Hematopoietic multipotent progenitor cell treated with erythropoietin and hydrocortisone succinate and interleukin-3 and kit ligand, for 6 days (in vitro differentiated cells): ENCODE measurements at places on chromosomes 3 and 15.
A peak's percentile ranks its signal among the peaks of the same experiment; 100 is the strongest.

DNA sequence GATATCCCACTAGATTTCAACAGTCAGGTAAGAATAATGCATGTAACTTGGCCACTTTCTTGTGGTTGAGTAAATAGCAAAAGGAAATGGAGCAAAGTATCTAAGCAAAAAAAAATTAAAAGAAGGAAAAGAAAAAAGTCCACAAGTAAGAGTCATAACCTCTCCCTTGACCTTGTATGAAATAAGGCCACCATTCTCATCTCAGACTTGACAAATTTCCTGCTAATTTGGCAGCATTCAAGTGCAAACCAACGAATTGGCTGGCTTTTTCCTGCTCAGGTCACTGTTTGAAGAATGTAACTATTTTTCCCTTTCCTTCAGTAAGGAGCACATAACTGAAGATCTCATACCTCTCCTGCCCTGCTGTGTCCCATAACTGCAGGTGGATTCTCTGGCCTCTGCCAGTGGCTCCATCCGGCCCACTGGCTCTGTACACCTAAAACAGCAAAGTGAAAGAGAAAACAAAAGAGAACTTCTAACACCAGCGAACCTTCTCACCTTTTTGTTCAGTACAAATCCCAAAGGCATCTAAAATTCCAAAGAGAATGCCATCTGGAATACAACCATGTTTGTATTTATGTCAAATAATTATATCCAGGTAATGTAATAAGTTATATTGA, 33.4 kb upstream of the RSL24D1 start:
- DNase-seq, result no peak

DNA sequence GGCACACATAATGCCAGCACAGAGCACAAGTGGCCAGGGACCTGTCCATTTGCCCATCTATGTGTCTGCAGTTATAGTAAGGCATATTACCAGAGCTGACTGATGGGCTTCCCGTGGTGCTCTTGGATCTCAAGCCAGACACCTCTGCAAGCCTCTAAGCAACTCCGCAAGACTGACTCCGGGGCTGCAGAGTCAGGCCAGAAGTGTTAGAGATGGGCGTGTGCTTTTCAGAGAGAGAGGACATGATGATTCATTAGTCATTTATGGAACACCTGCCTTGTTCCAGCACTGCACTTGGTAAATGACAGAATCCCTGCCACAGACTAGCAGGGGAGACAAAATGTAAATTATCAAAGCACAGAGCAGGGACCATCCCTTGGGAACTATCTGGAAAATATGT, 559.0 kb downstream of the PDCD6IP start:
- no peak for DNase-seq

- peak; percentile 5 for DNase-seq
These were observed 48.9 kb upstream of the NAALADL2 start for GRCh38 chr3:174810254-174810653.

DNA sequence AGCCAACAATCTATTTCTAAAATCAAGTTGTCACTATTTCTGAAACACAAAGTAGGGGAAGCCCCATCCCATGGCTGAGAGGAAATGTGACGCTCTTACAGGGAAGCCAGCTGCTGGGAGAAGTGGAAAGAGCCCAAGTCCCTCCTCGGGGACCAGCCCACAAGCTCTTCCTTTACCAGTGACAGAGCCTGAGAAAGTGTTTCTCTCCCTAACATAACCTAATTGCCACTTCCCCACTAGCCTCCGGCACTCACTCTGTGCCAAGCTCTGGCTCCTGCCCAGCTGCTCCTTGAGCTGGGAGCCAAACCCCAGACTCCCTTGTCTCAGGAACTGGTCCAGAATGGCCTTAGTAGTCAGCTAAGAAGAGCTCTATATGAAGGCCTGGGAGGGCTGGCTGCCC, 42.9 kb downstream of the TNFAIP8L3 start:
- no peak for DNase-seq

DNA sequence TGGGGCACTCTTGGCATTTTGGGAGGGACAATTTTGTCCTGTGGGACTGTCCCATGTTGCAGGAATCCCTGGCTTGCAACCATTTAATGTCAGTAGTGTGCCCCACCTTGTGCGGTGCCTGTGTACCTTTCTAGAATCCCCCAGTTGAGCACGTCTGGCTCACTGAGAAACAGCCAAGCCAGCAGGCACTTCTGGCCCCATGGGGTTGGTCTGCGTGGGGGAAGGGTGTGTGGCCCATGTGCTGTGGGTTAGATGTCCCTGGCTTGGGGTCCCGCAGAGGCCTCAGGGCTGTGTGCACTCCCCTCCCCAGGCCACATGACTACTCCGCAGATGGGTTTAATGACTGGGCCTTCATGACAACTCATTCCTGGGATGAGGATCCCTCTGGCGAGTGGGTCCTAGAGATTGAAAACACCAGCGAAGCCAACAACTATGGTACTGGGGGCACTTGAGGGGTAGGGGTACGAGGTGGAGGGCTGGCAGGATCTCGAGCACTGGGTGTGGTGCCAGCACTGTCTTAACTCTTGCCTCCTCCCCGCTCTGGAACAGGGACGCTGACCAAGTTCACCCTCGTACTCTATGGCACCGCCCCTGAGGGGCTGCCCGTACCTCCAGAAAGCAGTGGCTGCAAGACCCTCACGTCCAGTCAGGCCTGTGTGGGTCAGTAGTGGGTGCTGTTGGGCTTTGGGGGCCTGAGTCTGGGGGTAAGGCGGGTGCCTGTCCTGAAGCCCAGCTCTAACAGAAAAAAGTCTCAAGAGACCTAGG, 3.7 kb upstream of the FES start:
- no peak for DNase-seq

DNA sequence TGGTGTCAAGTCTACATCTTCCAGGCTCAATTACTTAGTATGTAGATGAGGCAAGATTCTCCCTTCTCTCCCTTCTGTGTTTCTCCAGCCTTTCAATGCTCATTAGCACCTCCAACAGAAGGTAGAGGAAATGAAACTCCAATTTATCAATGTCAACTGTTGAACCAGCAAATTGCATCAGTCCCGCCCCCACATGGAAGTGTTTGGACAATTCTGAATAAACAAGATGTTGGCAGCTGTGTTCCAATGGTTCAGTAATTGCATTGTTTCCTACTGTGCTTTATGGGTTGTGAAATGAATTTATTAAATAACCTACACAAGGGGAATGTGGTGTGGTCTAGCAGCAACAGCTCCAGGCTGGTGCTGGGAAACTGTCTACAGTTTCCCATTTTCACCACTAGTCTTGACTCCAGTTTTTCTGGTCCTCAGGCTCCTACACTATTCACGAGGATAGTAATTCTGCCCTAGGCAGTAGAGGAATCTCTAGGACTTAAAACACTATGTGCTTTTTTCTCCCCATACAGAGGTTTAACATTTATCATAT, 91.9 kb downstream of the MB21D2 start:
- DNase-seq, result no peak

GRCh38 chr3:149042789-149043386, 43.4 kb downstream of the HLTF start:
- DNase-seq, result no peak

DNA sequence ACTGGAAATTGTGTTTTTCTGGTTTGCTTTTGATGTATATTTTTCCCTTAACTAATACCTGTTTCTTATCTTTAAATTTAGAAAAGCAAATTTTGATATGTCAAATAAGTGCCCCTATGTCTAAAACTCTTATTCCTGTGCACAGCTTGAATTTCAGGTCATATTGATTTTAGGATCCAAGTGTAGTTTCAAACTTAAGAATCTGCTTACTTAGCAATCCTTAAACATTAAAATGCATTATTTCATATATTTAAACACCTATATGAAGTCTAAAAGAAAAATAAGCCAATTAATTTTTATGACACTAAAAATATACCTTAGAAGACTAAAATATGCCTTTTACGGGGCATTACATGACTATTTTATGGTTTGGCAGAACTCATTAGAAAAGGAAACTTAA, 59.2 kb downstream of the NECTIN3 start:
- no peak for DNase-seq

GRCh38 chr3:164479978-164480377, 598.3 kb downstream of the SI start:
- no peak for DNase-seq

DNA sequence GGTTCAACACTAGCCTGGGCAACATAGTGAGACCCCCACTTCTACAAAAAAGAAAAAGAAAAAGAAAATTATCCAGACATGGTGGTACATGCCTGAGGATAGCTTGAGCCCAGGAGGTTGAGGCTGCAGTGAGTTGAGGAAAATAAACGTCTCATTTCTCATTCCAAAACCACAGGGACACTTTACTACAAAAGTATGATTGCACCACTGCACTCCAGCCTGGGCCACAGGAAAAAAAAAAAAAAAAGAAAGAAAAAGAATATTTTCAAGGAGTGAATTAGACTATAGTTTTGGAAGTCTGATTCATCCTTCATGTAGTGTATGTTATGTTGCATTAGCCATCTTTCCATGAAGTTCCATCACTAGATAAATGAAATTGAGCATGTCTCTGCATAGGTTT, 149.5 kb upstream of the THBS1 start:
- no peak for DNase-seq

GRCh38 chr15:74664028-74664616, 31.7 kb downstream of the EDC3 start:
- DNase-seq, result no peak

- DNase-seq, result no peak
These were observed 80.7 kb downstream of the SATB1 start for GRCh38 chr3:18344306-18345014.

GRCh38 chr15:78853500-78853899, 19.2 kb upstream of the MORF4L1 start:
- no peak for DNase-seq

DNA sequence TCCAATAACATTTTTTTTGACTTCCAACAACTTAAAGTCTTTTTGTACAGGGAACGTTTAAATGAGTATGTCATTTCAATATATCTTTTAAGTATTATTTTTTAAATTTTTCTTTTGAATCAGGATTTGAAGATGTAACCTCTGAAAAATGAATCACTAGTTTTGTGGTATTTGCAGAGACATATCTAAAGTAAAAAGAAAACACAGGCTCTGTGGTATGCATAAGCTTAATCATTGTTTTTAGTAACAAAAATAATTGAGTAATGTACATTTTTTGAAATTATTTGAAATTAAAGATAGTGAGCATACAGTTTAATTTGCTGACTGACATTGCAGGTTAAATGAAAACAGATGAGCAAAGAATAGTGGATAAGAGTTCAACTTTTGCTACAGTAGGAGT, 531.3 kb downstream of the ROBO1 start:
- DNase-seq, result no peak

DNA sequence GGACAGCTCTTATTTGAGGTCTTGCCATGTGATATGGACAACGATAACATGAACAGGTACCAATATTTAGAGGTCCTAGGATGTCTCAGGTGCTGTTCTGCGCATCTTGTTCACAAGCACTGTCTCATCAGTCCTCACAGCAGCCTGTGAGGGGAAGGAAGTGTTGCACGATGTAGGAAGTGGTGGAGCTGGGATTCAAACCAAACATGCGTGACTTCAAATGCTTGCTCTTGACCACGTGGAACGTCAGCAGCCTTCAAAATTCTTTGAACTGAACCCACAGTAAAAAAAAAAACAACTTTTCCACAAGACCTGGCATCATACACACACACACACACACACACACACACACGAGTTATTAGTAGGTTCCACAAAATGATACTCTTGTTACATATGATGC, 153.4 kb upstream of the SMAD3 start:
- peak; percentile 23 for DNase-seq

DNA sequence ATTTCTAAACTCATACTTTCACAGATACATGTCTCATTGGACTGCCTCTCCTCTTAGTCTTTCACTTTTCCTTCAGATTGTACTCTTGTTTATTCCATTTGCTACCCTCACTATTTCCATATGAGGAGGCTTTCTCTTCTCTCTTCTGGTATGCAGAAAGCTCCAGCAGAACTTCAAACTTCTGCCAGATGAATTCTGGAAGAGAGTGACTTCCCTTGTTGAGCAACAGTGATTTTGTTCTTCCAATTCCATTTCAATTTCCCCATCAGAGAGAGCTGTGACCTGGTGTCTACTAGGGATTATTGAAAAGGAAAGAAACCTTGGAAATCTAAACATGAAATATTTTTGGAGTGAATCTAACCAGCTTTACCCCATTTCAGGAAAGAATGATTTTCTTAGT, 523.2 kb upstream of the ZNF717 start:
- no peak for DNase-seq

DNA sequence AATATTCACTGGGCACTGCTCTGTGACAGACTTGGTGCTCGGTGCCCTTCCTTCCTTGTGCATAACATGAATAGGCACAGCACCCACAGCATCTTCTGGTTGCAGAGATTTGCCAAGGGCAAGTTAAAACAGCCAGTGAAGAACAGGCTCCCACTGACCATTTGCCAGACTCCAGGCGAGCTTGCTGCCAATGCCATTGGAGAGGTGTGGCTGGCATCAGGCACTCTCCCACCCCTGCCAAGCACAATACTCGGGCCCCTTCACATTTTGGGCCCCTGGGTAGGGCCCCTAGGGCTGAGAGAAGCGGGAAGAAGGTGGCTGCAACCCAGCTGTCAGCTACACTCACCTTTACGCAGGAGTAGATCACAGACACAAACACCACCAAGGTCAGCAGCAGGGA, 112.1 kb downstream of the SEC22A start:
- DNase-seq, result no peak

DNA sequence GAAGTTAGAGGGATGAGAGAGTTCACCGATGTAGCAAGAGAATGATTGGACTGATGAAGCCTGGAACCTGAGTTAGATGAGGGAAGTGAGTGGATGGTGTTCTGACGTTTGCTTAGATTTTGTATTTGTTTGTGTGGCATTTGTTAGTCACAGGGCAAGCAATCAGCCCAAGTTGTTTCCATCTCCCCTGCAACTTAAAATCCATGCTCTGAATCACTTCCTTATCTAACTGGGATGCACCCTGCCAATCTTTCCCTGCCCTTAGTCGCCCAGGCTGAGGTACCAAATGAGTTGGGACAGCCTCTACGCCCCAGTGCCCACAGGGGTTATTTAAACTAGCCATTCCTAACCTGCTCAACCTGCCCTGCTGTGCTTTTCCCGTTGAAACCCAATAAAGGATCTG, 12.6 kb downstream of the PAQR5 start:
- no peak for DNase-seq

DNA sequence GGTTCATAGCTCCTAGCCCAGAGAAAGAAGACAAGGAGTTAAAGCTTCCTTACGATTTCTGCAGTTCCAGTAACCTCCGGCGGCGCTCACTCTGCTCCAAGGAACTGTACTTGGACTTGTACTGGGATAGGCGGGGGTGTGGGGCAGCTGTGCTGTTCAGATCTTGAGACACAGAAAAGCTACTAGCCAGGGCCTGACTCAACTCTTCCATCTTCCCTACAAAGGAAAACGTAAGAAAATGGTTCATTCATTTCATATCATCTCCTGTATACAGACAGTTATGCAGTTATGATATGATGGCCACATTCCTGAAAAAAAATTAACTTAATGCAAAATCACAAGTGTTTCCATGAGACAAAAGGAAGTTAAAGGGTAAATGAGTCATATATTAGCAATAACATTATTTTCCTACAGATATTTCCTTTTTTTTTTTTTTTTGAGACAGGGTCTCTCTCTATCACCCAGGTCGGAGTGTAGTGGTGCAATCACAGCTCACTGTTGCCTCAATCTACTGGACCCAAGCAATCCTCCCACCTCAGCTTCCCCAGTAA, 4.6 kb downstream of the SNUPN start:
- DNase-seq, result no peak

- DNase-seq, result no peak
These were observed 39.2 kb upstream of the NMNAT3 start for GRCh38 chr3:139716908-139717485.

GRCh38 chr3:34363881-34364280, 565.5 kb downstream of the PDCD6IP start:
- DNase-seq, result no peak
